ENCODE measurements at places on chromosomes 11 and 22. TPM values are rescaled to one million over a fixed set of nuclear protein-coding genes. Genes with fewer than 3 reads are reported as not detected.

- DNase-seq, result no peak
These were observed 61.3 kb downstream of the CABIN1 start for GRCh38 chr22:24072361-24072760.

GRCh38 chr11:60994541-60995080 lies 23.1 kb downstream of the CD6 start:
- no peak for DNase-seq

- DNase-seq, result no peak
These were observed 24.2 kb downstream of the RTN3 start for GRCh38 chr11:63705526-63705925.

GRCh38 chr11:44601471-44602370 lies 36.3 kb downstream of the CD82 start:
- DNase-seq, result no peak

Gene ANO5
- 5.2 TPM for total RNA-seq

GRCh38 chr11:9868641-9869040 lies 204.8 kb downstream of the SWAP70 start:
- no peak for DNase-seq

Gene TYR
- not detected for total RNA-seq
